ENCODE measurements at places on chromosomes 4 and X.

DNA sequence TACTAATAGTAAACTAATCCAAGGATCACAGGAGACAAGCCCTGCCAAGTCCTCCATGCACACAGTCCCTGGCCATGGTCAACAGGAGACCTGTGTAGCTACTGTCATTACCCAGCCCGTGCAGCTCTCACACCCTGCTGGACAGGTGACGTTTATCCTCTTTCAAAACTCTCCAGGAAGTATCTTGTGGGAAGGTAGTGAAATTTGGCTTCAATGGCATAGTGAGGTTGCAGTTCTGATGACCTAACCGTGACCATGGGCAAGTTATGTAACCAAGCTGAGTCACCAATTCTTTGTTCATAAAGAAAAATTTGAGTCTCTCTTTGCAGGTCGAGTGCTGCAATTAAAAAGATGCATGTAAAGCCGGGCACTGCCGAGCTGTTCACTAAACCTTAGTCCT, 11.3 kb upstream of the SLC2A9 start:
- no peak for DNase-seq

DNA sequence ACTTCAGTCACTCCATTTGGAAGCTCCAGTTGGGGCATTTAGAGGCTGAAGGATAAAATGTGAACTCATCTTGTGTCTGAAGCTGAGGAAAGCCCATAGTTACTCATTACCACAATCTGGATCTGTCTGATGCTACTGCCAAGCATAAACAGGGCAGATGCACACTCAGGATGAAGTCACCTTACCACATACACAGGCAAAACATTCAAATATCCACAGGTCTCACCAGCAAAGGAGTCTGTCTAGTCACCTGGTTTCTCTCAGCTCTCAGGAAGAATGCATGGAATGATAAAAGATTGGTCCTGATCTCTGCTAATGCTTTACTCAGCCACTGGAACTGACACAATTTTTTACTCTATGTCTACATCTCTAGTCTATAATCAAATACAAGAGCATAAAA, 13.0 kb upstream of the ODAPH start:
- no peak for DNase-seq

DNA sequence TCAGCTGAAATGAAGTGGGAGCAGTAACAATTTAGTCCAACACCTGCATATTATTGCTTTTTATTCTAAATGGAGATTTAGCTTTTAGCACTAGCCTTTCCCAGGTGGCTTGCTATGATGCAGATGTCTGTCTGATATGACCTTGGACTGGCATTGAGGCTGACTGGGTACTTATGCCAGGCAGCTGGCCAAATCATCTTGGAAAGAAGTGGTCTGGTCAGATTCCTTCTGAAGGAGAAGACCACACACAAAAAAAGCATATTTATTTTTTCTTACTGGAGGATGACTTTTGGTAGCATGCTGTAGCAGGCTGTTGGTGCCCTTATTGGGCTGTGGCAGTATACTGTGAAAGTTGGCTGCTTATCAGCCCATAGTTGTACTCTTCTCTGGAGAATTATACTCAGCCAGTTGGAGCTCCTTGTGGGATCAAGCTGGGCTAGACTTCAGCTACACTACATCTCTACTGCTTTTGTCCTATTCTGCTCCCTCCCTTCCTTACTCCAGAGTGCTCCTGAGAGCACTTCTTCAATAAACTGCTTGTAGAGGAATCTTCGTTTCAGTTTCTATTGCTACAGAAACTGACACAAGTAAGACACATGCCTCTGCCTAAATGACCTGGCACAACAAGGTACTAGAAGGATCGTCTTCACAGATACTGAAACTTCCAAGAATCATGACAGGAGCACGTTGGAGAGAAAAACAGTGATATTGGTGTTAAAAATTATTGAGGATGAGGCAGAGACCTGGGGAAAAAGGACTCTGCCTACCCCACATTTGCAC, 196.8 kb upstream of the RPS6KA3 start:
- DNase-seq: no peak

- no peak for DNase-seq
These were observed 7.9 kb downstream of the CXCL6 start for GRCh38 chr4:73844345-73844744.

- no peak for DNase-seq
These were observed 178.6 kb downstream of the TENM3 start for GRCh38 chr4:182421753-182422152.

- no peak for DNase-seq
These were observed 119.0 kb upstream of the UGT8 start for GRCh38 chr4:114479595-114479994.

DNA sequence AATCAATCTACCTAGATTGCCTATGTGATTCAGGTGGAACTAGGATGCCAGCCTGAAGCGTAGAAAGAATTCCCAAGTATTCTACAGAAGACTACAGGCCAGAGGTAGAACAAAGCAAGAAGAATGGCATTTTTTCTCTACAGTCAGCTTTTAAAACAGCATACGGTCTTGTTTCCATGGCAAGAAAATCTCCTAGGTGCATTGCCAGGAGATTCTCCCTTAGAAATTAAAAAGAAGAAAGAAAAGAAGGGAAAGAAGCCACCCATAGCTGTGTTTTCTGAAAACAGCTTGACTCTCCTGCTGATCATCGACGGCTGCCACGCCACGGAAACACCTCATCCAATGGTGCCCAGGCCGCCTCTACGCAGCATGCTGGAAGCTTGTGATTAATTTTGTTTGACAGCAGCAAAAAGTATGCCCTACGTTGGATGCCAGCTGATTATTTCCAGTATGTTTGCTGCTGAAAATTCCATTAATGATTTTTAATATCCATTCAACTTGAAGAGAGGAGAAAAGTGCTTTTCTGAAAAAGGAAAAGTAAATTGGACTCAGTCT, 24.1 kb downstream of the ANK2 start:
- no peak for DNase-seq

DNA sequence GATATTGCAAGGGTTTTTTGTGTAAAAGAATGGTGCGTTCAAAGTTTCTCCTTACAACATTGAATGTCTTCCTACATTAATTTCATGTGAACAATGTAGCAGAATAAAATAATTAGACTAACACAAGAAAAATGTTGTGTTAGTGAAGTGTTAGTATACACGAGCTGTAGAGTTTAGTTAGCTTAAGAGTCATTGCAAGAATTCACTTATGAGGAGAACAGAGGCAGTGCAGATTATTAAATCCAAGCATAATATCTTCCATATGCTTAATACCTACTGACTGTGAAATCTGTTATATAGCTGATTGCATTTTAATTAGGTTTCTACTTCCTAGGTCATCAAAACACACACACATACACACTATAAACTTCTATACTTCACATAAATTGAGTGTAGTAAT, 959.0 kb downstream of the FAT4 start:
- DNase-seq: no peak

GRCh38 chrX:119817130-119817690, 25.8 kb upstream of the RPL39 start:
- DNase-seq: no peak

GRCh38 chr4:81494031-81494431, 22.3 kb upstream of the RASGEF1B start:
- DNase-seq: no peak

DNA sequence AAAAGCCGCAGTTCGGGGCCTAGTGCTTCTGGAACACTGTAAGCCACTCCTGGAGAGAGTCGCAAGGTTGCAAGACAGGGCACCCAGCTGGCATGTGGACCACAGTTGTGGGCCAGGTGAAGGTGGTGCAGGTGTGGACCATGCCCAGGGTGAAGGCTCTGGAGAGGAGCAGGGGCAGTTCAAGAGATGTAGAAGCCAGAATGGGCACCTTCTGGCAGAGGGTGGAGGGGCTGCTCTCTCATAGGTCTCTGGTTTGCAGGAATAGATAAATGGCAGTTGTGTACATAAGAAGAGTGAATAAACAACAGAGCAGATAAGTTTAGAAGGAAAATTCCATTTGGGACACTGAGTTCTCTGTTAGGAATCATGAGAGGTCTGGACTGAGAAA, 38.6 kb downstream of the TNIP3 start:
- DNase-seq: no peak

DNA sequence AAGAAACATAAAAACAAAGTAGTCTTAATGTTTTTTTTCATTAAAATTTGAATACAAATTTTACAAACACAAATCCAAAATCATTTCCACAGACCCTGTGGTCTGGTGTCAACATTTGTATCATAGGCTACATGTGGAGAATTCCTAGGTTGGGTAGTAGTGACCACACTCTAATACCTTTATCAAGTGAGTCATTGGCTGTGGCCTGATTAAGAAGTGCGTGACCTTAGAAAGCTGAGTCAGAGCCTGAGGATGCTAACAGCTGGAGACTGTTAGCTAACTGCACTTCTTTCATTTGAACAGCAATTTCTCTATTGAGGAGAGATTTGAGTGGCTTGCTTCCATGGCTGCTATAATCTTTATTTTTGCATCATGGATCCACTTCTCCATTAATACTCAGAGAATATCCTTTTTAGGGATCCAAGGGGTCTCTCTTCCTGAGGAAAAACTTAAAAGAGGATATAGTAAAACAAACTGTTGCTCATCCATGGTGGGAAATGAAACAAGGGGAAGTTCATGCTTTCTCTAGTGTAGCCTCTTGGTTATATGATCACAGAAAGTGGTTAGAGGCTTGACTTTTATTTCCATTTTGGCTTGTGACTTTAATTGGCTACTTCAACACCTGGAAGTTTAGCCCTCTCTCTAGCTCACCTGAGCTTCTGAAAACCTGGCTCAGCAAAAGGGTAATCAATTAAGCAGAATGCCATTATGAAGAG, 335.8 kb downstream of the PABPC4L start:
- peak; percentile 69 for DNase-seq

- no peak for DNase-seq
These were observed 181.4 kb upstream of the NEIL3 start for GRCh38 chr4:177128306-177128705.

DNA sequence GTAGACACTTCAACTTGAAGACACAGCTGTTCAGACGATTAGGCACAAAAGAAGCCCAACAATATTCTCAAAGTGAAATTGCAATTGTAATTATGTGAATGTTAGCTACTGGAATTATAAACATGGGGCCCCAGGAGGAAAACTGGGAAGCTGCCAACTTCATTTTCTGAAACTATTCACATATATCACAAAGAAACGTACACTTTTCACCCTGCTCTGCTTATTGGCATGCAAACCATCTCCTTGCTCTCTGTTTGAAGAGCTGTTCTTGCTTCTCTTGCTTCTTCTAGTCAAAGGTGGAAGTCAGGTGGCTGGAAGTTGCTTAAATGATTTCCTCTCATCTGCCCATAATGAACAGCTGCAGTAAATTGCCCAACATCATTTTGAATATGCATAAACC, 320.1 kb downstream of the CFAP299 start:
- no peak for DNase-seq

- no peak for DNase-seq
These were observed 31.2 kb upstream of the TSPAN5 start for GRCh38 chr4:98689507-98690174.

DNA sequence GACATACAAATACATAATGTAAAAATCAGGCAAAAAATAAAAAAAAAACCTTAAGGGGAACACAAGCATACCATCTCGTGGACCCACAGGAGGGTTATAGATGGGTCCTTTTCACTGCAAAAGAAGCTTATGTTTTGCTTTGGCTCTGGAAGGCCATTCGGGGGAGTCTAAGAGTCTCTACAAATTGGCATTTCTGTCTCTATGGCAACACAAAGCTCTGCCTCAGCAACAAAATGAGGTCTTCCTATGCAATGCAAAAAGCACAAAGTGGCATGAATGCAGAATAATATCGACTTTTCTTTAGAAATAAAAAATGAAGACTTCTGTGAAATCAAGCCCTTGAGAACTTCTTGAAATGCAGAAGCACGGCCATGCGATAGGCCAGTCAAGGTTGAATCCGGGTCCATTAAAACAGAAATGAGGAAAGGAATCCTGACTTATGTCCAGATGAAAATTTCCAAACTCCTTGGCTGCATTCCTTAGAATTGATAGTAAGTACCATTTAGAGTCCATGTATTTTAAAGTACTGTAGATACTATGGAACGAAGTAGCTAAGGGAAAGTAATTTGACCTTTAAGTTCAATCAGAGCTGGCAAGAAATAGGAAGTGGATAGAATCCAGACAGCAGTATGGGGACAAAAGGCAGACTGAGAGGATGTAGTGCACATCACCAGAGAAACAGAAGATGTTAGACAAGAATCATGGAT, 63.7 kb upstream of the PDLIM3 start:
- no peak for DNase-seq

DNA sequence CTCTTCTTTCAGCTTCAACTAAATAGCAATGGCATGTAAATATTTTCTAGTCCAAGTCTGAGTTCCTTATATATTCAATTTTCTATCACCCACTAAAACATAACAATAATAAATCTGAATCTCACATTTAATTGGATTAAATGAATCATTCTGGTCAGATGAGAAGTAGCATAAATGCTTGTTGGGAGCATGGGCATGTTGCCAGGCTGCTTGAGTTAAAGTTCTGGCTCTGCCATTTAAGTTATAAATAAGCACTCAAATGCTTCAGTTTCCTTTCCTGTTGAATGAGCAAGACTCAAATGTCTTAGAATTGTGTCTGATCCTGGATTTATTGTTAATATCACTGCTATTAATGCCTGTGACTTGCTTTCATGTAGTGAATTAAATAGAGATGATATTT, 496.3 kb downstream of the STPG2 start:
- no peak for DNase-seq

GRCh38 chrX:148223361-148223760, 242.2 kb downstream of the FMR1NB start:
- DNase-seq: no peak

DNA sequence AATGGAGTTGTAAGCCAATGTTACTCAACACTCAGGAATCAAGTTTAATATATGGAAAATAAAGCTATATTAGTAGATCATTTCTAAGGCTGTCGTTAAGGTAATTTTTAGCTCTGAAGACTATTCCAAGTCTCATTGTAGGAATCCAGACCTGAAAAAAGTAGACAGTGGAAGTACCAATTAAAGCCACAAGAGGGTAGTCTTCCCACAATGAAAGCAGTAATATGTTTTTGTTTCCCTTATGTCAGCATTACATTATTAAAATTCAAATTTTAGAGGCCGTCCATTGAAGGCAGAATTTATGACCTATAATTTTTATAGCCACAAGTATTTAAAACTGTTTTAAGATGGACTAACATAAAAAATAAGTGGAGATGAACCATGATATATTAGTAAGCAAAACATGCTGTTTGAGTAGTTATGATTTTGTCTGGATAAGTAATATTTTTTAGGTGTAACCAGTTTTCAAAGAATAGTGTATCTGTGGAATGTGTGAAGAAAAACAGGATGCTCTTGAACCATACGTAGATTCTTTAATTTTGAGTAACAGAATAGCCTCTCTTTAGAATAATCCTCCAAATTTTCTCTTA, 372.6 kb upstream of the TECRL start:
- peak; percentile 23 for DNase-seq
